ENCODE measurements at places on chromosomes 6 and 20. TPM values are rescaled to one million over a fixed set of nuclear protein-coding genes. Genes with fewer than 3 reads are reported as not detected.

GRCh38 chr6:96394727-96395126 lies 126.9 kb upstream of the UFL1 start:
- no peak for DNase-seq

DNA sequence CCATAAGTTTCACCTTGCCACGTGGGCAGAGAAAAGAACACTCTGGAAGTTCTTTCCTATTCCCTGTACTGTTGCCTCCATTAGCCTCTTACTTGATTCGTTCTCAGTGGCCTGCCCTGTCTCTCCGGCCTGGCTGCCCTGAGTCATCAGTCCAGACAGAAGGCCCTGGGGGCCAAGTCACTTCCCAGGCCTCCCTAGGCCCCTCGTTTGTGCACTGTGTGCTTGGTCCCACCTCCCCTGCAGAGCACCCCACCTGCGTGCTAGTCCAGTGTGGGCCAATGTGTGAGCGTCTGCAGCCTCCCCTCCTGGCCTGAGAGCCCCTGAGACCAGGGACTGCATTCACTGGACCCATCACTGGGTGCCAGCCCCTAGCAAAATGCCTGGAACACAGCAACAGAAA lies 191.2 kb upstream of the RREB1 start:
- no peak for DNase-seq

DNA sequence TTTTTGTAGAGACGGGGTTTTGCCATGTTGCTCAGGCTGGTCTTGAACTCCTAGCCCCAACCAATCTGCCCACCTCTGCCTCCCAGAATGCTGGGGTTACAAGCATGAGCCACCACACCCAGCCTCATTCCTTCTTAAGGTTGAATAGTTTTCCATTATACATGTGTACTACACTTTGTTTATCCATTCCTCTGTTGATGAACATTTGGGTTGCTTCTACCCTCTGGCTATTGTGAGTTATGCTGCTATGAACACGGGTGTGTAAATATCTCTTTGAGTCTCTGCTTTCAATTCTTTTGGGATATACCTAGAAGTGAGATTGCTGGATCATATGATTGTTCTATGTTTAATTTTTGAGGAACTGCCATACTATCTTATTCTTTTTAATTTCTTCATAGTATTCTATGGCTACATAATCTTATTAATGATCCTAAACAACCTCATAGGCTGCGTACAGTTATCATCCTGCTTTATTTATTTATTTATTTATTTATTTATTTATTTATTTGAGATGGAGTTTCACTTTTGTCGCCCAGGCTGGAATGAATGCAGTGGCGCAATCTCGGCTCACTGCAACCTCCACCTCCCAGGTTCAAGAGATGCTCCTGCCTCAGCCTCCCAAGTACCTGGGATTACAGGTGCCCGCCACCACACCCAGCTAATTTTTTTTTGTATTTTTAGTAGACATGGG lies 49.2 kb upstream of the TLDC2 start:
- no peak for DNase-seq

DNA sequence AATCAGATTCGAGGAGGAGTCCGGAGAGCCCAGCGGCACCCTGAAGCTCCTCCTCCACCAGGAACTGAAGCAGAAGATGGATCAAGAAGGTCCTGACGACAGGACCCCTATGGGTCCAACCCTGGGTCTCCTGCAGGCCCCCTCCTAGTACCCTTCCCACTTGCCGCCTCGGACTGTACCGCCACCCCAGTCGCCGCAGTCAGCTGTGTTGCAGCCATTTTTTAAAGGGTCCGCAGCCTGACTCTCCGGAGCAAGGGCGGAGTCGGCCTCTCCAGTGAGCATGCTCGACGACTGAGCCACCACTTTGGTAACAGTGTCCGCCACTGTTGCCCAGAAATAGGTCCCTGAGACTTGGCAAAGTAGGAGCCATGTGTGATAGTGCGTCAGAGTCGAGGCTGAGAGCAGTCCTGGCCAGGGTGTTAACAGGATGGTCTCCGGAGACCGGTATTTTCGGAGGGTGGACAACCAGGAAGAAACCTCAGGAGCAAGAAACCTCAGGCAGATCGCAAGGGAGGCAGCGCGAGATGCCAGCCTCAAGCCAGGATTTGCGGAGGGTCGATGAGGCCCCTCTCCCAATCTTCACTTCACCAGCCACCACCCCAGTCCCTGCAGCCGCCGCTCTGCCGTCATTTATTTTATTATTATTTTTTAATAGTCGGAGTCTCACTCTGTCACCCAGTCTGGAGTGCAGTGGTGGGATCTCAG lies 294.6 kb upstream of the ZNF337 start:
- DNase-seq, result no peak

DNA sequence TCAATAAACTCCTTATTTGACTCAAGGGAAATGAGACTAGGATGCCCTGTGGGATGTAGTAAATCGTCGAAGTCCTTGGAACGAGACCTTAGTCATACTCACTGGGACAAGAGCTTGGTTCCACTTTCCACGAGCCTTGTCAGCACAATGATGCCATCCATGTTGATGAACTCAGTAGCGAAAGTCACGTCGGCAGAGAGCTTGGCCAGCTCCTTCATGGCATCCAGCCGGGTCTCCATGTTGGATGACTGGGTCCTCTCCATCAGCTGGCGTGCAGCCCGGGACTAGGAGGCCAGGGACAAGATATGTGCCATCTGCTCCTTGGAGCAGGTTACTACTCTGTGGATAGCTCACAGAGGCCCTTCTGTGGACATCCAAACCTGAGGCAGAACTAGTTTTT lies 17.5 kb downstream of the ELMO2 start:
- no peak for DNase-seq

Gene KHDC1
- 9.1 TPM for polyA plus RNA-seq
